NCI-H2227 treated with DMSO at 0.1 percent for 48 hours (cell line): ENCODE measurements at places on chromosomes 12 and 14.

GRCh38 chr14:91464615-91465205 lies 45.4 kb downstream of the PPP4R3A start:
- peak; percentile 41 for DNase-seq

DNA sequence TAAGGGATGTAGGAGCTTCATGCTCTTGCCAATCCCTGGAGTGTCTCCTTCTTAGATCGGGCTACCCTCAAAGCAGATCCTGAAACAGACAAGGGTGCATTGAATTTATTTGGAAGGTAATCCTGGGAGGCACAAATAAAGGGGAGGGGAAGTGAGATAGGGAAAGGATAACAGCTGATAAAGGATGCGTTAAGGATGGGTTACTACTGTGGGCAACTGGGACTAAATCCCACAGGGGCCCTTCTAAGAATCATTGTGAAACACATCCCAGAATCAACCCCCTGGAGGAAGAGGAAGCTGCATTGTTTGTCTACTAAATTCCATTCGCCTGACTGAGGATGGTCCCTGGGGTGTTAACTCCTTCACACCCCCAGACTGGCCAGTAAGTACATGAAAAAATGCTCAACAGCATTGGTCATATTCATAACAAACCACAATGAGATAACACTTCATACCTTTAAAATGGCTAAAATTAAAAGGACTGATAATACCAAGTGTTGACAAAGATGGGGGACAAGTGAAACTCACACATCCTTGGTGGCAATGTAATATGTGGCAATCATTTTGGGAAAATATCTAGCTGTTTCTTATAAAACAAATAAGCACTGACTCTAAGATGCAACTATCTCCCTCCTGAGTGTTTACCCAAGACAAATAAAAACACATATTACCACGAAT lies 37.0 kb upstream of the CMKLR1 start:
- no peak for DNase-seq

DNA sequence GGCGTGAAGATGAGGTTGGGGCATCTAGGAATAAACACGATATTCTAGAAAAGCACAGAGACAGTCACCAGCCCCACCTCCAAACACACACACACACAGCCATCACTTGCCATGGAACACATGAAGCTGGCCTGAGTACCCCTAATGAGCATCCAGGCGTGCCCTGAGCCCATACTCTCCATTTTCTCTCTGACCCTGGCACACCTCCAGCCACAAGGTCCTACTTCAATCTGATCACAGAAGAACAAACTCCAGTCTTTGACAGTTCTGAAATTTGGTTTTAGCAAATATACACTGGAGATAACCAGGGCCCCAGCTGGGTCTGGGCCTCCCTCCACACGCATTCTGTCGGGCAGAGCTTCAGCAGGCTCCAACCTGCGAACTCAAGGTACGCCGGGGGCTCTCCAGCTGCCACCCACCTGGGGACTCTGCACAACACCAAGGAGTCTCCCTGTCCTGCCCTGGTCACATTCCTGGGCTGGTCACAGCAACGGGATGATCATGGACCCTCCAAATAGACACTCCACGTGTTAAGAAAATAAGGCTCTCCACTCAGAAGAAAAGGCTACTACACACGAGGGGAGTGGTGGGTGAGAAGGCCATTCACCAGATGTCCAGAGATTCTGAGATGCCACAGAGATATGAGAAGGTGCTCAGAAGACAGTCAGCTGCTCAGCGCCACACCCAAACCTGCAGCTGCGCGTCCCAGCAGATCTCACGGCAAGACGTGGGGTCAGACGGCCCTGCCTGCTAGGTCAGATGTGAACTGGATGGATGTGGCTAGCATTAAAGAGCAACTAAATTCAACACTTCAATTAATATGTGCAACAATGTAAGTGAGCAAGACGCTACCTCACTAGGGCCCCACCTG lies 57.0 kb upstream of the PNMA1 start:
- DNase-seq, result no peak

GRCh38 chr14:37122288-37122687 lies 50.1 kb downstream of the SLC25A21 start:
- DNase-seq, result no peak

DNA sequence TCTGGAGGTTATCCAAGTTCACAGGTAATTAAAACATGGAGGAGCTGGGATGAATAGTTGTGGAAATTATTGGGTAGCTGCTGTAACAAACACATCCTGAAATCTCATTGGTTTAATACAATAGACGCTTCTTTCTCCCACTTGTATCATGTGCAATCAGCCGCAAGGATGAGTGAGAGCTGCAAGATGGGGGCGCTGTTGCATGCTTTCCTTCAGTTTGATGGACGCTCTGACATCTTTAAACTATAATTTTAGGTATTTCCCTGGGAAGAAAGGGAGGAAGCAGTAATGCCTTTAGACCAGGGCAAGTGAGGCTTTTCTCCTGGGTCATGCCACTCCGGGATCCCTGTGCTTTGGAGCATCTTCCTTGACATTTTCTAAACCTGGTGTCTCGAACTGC lies 178.7 kb downstream of the PAWR start:
- DNase-seq, result no peak

DNA sequence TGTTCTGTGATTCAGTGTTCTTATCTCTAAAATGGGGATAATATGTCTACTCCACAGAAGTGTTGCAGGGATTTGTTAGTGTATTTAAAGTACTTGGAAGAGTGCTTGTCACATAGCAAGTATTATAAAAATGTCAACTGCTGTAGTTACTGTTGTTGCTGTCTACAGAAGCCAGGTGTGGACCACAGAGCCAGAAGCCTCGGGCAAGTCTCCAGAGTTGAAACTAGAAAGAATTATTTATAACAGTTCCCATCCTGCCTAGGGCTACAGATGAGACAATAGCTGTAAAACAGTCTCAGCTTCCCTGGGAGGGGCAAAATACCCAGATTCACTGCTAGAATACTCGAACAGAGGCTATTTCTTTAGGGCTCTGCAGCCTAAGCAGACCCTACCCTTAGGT lies 55.4 kb upstream of the FUT8 start:
- DNase-seq, result no peak

- no peak for DNase-seq
Observed at GRCh38 chr14:46256381-46256780, 395.2 kb downstream of the RPL10L start.

DNA sequence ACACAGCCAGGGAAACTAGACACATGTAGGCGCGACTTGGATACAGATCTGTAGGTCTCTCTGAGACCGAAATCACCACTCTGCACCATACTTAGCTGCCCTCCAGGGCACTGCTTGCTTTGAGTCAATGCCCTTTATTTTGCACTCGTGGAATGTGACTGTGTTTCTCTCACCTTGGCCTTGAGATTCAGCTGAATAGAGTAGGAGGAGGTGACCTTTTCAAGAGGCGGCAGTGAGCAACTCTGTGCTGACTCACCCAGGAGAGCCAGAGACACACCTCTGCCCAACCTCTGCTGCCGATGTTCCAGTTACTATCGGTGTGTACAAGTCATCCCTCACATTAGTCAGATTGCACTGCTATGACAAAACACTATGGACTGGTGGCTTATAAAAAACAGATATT lies 583.4 kb downstream of the VRK1 start:
- no peak for DNase-seq

GRCh38 chr12:43540470-43540869 lies 11.5 kb downstream of the ADAMTS20 start:
- no peak for DNase-seq
